ENCODE measurements at places on chromosomes 7 and 10. TPM values are rescaled to one million over a fixed set of nuclear protein-coding genes. Genes with fewer than 3 reads are reported as not detected.

The RBP4 gene
- total RNA-seq = 1.5 TPM

- DNase-seq = no peak
Measured at GRCh38 chr7:116075351-116076145, 45.0 kb upstream of the TFEC start.

The CYP2C19 gene
- total RNA-seq = 0.13 TPM

The INTS15 gene
- total RNA-seq = 59.1 TPM

The INHBA gene
- total RNA-seq = 0.38 TPM

GRCh38 chr10:667096-667495 lies 22.4 kb downstream of the DIP2C start:
- no peak for DNase-seq

DNA sequence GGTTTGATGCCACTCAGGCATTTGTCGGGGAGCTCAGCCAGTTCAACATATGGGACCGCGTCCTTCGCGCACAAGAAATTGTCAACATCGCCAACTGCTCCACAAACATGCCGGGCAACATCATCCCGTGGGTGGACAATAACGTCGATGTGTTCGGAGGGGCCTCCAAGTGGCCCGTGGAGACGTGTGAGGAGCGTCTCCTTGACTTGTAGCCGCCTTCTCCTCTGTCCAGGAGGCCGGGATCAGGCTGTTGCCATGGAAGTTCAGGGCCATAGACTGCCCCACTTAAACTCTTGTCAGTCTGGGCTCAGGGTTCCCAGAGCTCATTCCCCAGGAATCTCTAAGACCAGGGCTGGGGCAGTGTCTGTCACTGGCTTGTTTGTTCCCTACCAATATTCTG lies 11.3 kb downstream of the NPTX2 start:
- DNase-seq = no peak

The LCOR gene
- 20.0 TPM for total RNA-seq

- DNase-seq = no peak
Measured at GRCh38 chr7:99001482-99002147, 123.3 kb downstream of the TRRAP start.

The RET gene
- total RNA-seq = 0.13 TPM

Measured in activated T-cell treated with anti-CD3 and anti-CD28 coated beads, Interleukin-2, amount 50 U/mL, for 4 hours (primary cell).